ENCODE measurements at places on chromosomes 2 and 18.

DNA sequence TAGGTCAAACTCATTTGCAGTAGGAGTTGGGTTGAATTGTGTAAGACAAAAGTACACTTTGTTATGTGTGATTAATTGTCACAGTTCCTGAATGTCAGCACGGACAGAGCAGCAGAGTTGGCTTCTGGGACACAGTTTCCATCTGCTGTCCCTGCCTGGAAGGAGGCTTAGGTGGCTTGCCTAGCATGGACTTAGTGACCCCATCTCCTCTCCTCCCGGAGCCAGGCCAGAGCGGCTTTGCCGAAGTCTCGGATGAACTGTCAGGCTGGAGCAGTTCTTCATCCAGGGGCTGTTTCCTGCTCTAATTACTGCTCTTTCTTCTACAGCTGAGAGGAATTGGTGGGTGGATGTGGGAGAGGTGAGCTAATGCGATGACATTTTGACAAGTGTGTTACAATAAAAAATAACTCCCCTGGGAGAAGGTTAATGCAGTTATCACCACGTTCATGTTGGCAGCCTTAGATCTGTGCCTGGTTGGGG is 102.0 kb downstream of the SH3RF3 start:
- no peak for ATAC-seq

- ATAC-seq = no peak
Observed at GRCh38 chr2:41720331-41721251, 327.2 kb upstream of the PKDCC start.

DNA sequence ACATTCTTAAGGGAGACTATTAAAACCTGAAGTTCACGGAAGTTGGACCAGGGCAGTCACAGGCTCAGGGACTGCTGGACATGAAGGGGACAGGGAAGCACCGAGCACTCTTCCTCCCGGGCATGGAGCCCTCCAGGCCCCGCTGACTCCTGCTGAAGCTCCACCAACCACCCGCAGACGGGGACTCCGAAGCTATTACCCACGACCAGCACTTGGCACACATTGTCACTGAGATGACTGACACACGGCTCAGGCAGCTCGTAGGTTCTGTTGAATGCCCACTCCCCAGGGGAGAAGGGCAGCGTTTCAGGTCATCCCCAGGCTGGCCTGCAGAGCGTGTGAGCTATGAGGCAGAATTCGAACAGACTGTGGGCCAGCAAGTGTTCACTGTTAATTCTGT is 234.8 kb downstream of the NDUFA10 start:
- ATAC-seq = no peak

GRCh38 chr2:234496835-234497593 is at the start of gene ARL4C:
TSS of gene ARL4C (minus strand) at chr2:234497081. CDS start at chr2:234496586, 495 bp downstream.
- peak; percentile 66 for ATAC-seq

DNA sequence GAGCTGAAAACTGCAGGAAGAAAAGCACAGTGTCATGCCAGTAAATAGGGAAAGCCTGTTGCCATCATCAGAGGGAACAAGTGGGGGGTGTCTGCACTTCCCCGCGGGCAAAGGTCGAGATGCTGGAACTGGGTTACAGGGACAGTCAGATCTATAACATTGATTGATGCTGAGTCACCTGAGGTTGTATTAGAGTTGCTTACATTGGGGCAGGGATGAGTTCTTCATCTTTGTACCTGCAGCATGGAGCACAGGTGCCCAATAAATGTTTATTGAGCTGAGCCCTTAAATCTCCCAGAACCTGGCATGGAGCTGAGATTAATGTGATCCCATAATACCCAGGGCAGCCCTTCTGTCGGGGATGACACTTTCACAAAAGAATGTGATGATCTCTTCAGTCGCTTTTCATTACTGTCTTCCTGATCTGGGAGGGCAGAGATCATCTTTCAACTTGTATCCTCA is 5.9 kb upstream of the RNF152 start:
- ATAC-seq = no peak

Measured in esophagus mucosa (tissue), 1 donor.